ENCODE measurements at places on chromosomes 2 and 18. TPM values are rescaled to one million over a fixed set of nuclear protein-coding genes. Genes with fewer than 3 reads are reported as not detected.
A peak's percentile ranks its signal among the peaks of the same experiment; 100 is the strongest.

GRCh38 chr2:170715062-170715931, at the start of gene SP5:
Gene SP5, plus strand, starts transcription at chr2:170715337. Its CDS starts 176 bp downstream, at chr2:170715513.
- DNase-seq = no peak

DNA sequence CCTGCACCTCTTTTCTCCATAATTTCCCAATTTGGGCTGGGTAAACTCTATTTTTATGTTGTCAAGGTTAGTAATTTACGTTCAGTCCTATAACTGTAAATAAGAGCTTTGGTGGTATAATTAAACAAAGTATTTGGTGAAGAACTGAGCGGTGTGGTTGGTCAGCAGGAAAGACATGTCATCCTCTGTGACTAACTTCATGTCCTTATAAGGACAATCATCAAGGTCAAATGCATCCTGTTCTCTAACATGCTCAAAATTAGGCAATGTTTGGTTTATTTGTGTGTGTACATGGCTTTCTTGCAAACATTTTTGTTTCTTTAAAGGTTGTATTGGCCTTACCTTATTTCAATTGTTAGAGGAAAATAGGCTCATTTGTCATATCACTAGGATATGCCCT, 121.5 kb upstream of the NABP1 start:
- no peak for DNase-seq

- DNase-seq = no peak
These were observed 96.2 kb upstream of the ZNF532 start for GRCh38 chr18:58768293-58768974.

DNA sequence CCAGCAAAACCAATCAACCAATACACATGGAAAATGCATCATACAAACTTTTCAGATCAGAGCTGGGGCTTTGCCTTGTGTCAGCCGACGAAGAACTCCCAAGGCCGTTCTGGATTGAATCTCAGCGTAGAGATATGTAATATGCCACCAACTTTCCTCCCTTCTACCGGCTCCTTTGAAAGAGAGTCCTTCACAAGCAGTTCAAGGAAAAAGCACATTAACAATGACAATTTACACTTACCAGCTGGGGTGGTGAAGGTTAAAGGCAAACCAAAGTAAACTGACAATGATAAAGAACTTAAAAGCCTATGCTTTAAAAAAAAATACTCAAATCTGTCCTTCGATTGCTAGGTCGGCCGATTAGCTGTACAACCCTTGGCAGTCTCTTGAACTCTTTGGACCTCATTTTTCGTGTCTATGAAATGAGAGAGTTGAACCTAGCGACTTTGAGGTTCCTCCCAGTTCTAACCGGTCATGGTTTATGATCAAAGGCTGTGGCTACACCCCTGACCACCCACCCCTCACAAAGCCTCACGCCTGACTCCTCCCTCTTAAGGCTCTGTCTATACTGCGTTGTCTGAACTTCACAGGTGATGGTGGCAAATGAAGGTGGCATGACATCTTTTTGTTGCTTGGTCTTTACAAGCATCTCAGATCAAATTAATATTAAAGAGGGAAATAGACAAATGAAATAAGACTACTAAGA, 46.2 kb downstream of the BCL2 start:
- DNase-seq = no peak

- DNase-seq = no peak
These were observed 86.6 kb downstream of the DTNB start for GRCh38 chr2:25586726-25587144.

DNA sequence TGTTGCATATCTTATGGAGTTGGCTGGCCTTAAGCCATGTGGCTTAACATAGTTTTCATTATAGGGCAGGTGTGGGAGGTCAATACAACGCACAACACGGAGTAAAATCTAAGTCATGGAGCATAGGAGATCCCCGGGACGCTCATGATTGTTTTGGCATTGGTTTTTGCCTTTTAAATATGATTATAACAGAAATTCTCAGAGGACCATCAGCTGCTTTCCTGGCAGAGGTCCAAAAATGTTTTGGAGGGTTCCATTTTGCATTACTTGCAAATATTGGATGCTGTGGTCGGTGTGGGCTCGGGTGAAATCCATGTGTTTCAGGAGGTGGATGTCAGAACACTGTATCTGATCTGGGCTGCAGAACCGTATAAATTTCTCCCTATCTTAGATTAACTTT, 3.4 kb downstream of the NCOA1 start:
- no peak for DNase-seq

DNA sequence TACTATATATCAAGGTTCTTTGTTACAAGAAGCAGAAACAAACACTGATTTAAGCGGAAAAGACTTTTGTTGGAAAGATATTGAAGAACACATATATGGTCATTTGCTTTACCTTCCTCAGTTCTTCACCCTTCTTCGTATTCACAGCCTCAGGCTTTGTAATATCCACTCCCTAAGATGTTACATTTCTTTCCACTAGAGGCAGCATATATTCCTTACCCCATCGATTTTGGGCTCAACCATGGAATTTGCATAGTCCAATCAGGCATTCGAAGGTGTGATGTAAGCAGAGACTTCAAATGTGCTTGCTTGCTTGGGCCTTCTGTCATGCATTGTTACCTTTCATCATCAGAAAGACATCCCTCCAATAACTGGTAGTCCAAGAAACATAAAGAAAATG, 287.4 kb downstream of the PID1 start:
- DNase-seq = no peak

GRCh38 chr2:128736689-128737545, 418.2 kb upstream of the HS6ST1 start:
- peak; percentile 78 for DNase-seq

GRCh38 chr2:126658905-126659561, 3.1 kb downstream of the GYPC start:
- DNase-seq = peak; percentile 92

DNA sequence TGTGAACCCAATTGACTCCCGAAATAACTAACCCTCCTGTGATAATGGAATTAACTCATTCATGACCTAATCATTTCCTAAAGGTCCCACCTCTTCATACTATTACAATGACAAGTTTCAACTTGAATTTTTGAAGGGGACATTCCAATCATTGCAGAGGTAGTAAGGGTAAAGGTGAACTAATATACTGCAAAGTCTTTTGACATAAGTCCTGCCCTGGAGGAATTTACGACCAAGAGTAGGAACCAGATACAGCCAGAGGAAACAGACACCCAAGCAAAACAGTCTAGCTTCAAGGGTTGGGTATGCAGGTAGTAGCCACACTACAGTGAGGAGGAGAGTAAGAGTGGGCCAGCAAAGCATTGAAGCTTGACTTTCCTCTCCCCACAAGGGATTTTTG, 1.2 kb upstream of the SRBD1 start:
- no peak for DNase-seq

Gene KCNJ3
- total RNA-seq = 73.3 TPM

Gene STRADB
- total RNA-seq = 78.1 TPM
